ENCODE measurements at places on chromosomes 7 and 10.

DNA sequence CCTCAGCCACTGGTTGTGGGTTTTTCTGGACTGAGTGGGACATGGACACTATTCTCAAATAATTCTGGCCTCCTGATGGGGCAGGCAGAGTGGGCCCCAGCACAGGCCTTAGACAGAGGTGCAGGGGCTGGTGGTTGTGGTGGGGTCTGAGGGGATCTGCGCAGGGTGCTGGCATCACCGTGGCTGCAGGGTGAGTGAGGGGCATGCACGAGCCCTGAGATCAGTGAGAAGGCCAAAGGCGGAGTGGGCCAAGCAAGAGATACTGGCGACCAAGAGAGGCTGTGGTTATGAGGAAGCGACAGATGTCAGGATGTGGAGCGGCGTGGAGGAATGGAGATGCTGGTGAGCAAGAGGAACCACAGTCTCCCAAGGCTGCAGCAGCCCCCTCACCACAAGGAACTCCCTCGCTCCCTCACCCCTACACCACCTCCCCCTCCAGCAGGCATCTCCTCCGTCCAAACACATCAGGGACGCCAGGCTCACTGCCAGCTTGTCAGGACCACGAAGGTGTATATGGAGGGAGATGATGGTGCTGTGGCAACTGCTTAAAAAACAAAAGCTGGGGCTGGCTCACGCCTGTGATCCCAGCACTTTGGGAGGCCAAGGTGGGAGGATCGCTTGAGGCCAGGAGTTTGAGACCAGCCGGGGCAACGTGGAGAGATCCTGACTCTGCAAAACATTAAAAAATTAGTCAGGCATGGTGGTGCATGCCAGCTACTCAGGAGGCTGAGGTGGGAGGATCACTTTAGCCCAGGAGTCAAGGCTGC lies 9.6 kb downstream of the PRF1 start:
- no peak for DNase-seq

DNA sequence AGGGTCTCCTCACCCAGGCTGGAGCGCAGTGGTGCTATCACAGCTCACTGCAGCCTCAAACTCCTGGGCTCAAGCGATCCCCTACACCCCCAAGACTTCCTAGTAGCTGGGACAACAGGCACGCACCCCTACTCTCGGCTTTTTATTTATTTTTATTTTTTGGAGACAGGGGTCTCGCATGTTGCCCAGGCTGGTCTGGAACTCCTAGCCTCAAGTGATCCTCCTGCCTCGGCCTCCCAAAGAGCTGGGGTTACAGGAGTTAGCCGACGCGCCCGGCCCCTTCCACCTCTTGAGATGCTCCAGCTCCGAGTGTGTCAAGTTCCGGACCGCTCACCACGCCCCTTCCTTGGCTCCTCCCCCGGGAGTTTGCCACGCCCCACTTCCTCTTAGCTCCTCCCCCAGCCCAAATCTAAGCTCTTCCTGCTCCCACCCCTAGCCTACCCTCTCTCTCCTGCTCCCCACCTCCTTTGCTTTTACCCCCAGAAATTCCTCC lies 6.3 kb downstream of the NAT16 start:
- DNase-seq, result peak; percentile 33

GRCh38 chr10:100529475-100530298 lies at the start of gene NDUFB8:
NDUFB8 (minus strand) TSS chr10:100529871; CDS start chr10:100529851, 20 bp downstream.
- DNase-seq, result peak; percentile 82

DNA sequence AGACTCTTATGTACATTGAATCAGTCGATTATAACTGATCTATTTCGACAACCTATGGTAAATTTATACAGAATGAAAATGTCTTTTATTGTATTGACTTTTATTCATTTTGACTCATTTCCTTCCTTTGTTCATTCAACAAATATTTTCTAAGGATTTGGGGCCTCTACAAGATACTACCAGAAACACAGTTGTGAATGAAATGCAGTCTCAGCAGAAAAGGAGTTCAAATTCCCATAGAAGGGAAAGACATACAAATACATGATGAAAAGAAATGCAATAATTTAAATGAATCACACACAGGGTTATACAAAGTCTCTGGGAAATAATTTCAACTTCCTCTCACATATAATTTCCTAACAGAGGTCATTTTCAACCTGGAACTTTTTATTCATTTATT lies 134.0 kb upstream of the SEMA3A start:
- DNase-seq, result no peak

DNA sequence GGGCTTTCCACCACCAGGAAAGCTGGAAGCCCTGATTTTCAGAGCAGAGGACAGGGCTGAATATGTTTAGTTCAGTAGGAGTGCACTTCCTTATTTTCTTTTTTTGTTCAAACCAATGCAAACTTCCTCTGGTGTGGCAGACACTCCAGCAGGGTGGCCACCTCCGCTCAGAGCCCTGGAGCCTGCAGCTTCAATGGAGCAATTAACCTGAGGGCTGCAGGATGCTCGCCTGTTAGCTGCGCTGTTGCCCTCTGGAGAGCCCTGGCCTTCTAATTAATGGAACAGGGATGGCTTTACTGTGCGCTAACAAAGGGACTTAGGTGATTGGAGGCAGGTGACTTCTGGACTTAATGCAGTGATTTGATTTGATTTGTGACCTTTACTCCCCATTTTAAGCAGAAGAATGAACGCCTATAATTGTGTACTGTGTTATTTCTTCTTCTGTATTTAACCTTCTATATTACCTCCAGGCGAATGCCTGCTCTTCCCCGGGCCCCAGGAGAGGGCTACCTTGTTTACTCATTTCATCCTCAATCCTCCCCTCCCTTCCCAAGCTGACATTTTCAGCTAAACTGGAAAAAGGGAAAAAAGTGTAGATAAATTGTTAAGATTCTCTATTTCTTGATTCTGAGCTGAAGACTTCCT lies 123.0 kb upstream of the CTBP2 start:
- no peak for DNase-seq

GRCh38 chr10:123634221-123634620 lies 31.9 kb upstream of the GPR26 start:
- DNase-seq, result no peak

All from MM.1S (cell line).